ENCODE measurements at places on chromosomes 3 and 15. TPM values are rescaled to one million over a fixed set of nuclear protein-coding genes. Genes with fewer than 3 reads are reported as not detected.
A peak's percentile ranks its signal among the peaks of the same experiment; 100 is the strongest.

- DNase-seq = no peak
- H3K27ac ChIP-seq = no peak overlapping the region
- no peak overlapping the region for H3K4me3 ChIP-seq
- H3K4me1 ChIP-seq = no peaks in the 10 kb centered on the region
- H3K36me3 ChIP-seq = no peaks in the 10 kb centered on the region
- H3K27me3 ChIP-seq = no peaks in the 10 kb centered on the region
Measured at GRCh38 chr3:159356606-159357005, 554.8 kb downstream of the MFSD1 start.

DNA sequence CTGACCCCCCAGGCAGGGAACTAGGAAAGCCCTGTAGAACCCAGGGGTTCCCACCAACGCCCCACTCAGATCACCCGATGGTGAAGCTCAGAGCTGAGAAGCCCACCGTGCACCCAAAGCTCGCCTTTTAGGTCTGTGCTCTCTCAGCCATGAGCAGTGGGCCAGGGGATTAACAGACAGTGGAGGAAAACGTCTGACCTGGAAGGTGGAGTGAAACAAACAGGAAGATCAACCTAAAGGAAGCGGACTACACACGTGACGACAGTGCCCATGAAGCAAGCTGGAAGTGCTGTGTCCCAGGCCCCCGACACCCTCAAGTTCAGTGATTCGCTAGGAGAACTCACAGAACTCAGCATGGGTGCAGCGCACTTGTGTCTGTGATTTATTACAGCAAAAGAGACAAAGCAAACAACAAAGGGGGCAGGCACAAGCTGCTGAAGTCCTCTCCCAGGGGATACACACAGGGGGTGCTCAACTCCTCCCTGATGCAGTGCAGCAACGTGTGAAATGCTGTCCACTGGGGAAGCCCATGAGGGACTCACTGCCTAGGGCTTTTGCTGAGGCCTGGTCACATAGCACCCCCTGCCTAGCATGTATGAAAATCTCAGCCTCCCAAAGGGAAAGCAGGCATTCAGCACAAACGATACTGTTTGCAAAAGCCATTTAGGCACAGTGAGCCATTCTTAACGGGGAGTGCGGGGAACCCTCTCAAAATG, 43.5 kb downstream of the CFAP92 start:
- no peak for DNase-seq
- no peak overlapping the region for H3K4me3 ChIP-seq
- H3K27ac ChIP-seq = no peak overlapping the region
- H3K36me3 ChIP-seq = no peaks in the 10 kb centered on the region

- no peak for DNase-seq
- peaks cover 3% of the 10 kb centered on the region for H3K4me1 ChIP-seq
- no peak overlapping the region for H3K4me3 ChIP-seq
- no peaks in the 10 kb centered on the region for H3K36me3 ChIP-seq
Measured at GRCh38 chr3:13277860-13278531, 142.1 kb downstream of the NUP210 start.

DNA sequence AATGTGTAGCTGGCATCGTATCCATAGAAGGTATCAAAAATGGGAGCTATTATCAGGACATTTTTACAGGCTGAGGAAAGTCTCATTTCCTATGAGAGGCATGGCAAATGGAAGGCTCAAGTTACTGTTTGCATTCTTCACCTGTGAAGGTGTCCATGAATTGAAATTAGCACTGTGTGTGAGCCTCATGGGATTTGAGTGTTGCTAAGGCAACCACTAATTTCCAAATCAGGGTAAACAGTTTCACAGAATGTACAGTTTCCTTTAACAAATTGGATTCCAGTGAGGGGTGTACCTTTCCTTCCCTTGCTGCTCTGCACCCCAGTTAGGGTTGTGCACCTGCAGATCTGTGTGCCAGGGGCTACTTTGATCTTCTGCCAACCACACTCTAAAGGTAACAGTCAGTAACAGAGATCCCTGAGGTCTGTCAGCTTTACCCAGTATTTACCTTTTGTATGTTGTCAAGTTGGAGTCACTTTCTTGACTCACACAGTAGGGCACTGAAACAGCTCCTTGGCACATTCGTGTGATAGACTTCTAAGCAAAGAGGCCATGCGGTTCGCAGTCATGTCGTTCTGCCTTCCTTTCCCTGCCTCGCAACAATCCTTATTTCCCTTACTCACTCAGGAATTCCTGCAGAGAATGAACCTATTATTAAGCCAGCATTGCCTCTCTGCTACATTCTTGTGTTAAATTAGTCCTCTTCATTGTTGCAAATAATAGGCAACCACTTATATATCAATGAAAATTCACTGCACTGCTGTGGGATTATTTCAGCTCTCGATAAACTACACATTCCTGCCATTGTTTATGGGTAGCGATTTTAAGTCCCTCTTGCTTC, 129.8 kb upstream of the GBE1 start:
- no peaks in the 10 kb centered on the region for H3K27me3 ChIP-seq
- H3K4me3 ChIP-seq = no peak overlapping the region
- no peak overlapping the region for H3K27ac ChIP-seq
- H3K36me3 ChIP-seq = no peaks in the 10 kb centered on the region
- no peaks in the 10 kb centered on the region for H3K4me1 ChIP-seq
- DNase-seq = no peak

DNA sequence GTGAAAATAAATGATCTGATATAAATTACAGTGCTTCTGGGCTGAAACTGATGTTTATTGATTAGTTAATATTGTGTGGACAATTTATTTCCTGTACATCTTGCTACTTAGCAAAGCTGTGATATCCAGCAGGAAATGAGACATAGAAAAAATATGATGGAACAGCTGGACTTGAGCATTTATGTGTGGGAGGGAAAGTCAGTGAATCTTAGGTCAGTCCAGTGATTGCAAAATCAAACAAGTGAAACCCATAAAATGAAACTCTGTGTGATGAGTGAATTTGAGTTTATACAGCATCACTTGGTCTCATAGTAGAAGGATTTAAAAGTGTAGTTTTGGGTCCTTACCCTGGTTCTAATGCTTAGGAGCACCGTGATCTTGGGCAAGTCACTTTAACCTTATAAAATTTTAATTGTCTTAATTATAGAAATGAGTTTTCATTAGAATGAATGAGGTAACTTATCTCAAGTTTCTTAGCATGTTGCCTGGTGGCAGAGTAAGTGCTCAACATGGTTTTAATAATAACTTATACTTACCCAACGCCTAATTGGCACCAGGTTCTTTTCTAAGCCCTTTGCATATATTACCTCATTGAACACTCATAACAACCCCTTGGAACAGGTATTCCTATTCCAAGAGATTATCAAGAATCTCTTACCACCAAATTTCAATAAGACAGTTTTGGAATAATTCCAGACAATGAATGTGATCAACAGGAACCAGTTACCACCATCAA, 194.6 kb downstream of the ADAMTSL3 start:
- no peaks in the 10 kb centered on the region for H3K36me3 ChIP-seq
- no peak for DNase-seq
- H3K4me1 ChIP-seq = no peaks in the 10 kb centered on the region
- no peak overlapping the region for H3K27ac ChIP-seq
- H3K4me3 ChIP-seq = no peak overlapping the region
- H3K27me3 ChIP-seq = no peaks in the 10 kb centered on the region

DNA sequence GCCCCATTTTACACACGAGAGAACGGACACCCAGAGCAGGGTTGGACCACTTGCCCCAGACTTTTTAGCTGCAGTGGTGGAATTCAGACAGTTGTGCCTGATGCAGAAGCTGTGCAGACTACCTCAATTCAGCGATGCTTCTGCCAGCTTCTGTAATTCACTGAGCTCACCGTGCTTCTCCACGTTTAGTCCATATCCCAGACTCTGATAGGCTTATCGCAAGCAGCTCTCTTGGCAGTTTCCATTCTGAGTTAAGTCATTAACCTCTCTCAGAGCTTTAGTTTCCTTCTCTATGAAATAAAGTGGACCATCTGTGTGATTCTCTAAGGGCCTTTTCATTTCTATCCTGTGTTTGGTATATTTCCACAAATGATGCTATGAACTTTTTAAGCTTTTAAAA, 37.1 kb downstream of the ABHD17C start:
- no peaks in the 10 kb centered on the region for H3K36me3 ChIP-seq
- no peak overlapping the region for H3K27ac ChIP-seq
- H3K27me3 ChIP-seq = no peaks in the 10 kb centered on the region
- DNase-seq = no peak

- DNase-seq = no peak
- H3K27ac ChIP-seq = no peak overlapping the region
- H3K4me1 ChIP-seq = no peaks in the 10 kb centered on the region
- no peaks in the 10 kb centered on the region for H3K27me3 ChIP-seq
- H3K4me3 ChIP-seq = no peak overlapping the region
Measured at GRCh38 chr15:53462651-53463050, 296.8 kb downstream of the WDR72 start.

DNA sequence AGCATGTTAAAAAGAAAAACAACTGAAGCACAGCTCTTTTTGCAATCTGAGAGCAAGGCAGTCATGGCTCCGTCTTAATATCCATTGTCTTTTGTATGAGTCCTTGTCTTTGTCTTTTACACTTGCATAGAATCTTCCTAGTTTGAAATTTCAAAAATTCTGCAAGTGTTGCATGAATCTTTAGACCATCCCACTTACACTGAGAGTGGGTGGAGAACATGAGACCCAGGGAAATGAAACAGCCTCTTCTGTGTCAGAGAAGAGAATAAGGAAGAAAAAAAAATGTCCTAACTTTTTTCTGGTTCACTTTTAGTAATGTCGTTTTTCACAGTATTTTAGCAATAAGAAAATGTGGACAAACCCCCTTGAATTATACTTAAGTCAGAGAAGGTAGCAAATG, 12.1 kb upstream of the DCLK3 start:
- no peak for DNase-seq
- no peaks in the 10 kb centered on the region for H3K4me1 ChIP-seq
- no peak overlapping the region for H3K27ac ChIP-seq
- H3K4me3 ChIP-seq = no peak overlapping the region

GRCh38 chr15:31235311-31236183, 91.1 kb upstream of the KLF13 start:
- H3K4me1 ChIP-seq = peaks cover 39% of the 10 kb centered on the region
- H3K36me3 ChIP-seq = no peaks in the 10 kb centered on the region
- H3K27me3 ChIP-seq = no peaks in the 10 kb centered on the region
- peak; percentile 51 for DNase-seq
- peak overlapping the region; percentile 60 for H3K27ac ChIP-seq

DNA sequence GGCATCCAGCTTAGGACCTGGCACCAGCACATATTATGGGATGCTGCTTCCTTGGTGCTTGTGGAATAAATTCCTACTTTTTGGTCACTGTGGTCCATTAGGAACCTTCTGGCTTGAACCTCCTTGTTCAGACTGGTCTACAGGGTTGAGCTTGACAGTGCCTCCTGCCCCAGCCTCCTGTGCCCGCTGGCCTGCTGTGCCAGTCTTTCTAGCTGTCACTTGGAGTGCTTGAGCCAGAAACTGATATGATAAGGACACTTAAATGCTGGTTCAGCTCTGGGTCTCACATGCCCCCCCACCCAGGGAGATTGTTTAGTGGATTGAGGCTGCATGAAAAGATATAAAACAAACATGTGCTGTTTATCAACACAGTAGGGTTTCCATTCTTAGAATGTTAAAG, 147.8 kb downstream of the SLCO3A1 start:
- H3K4me1 ChIP-seq = peaks cover 8% of the 10 kb centered on the region
- no peaks in the 10 kb centered on the region for H3K36me3 ChIP-seq
- H3K27ac ChIP-seq = no peak overlapping the region
- H3K4me3 ChIP-seq = no peak overlapping the region
- DNase-seq = no peak
- no peaks in the 10 kb centered on the region for H3K27me3 ChIP-seq

DNA sequence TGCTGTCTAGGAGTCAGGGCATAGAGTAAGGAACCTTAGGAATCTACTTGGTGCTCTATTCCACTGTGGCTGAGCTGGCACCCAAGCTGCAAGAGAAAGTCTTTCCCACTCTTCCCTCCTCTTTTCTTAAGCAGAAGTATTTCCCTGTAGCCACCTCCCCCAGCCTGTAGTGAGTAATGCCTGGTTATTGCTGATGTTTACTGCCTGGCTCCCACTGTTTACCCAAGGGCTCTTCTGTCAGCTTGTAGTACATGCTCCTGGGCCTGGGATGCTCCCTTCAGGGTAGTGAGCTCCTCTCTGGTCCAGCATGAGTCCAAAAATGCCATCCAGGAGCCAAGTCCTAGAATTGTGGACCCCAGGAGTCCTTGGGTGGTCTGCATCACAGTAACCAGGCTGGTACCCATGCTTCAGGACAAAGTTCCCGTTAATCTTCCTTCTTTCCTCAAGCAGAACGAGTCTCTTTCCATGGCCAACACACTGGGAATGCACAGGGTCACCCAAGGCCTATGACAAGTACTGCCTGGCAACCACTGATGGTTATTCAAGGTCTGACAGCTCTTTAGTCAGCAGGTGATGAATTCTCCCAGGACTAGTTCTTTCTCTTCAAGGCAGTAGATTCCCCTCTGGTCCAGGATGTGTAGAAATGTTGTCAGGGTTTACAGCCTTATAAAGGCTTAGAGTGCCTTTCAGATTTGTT, 17.6 kb downstream of the GALK2 start:
- H3K4me1 ChIP-seq = no peaks in the 10 kb centered on the region
- no peak overlapping the region for H3K4me3 ChIP-seq
- H3K36me3 ChIP-seq = no peaks in the 10 kb centered on the region
- H3K27ac ChIP-seq = no peak overlapping the region

GRCh38 chr3:74413547-74414241, 200.8 kb downstream of the CNTN3 start:
- H3K36me3 ChIP-seq = no peaks in the 10 kb centered on the region
- DNase-seq = no peak
- H3K4me1 ChIP-seq = no peaks in the 10 kb centered on the region
- no peak overlapping the region for H3K27ac ChIP-seq
- H3K27me3 ChIP-seq = no peaks in the 10 kb centered on the region

DNA sequence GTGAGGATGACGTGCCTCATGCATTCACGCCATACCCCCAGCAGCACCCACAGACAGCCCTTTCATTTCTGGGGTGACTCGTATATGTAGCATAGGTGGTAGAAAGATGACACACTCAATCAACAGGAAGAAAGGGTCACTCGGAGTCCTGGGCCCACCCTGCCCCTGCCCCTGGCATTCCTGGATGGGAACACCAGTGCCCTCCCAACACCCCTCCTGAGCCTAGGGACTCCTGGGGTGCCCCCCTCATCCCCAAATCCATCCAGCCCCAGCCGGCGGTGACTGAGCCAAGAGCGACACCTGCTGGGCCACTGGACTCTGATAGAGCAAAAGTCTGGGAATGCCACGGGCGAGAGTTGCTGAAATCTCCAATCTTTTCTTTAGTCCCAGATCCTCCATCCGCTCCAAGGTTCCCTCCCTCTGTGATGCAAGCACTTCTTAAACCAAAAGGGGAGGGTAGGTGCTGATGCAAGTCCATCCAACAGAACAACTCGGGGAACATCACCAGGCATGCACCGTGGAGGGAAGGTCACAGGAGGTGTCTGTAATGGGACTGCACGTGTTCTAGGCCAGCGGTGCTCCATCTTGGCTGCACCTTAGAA, 31.1 kb downstream of the ACAN start:
- H3K36me3 ChIP-seq = no peaks in the 10 kb centered on the region
- no peak overlapping the region for H3K27ac ChIP-seq
- H3K4me1 ChIP-seq = no peaks in the 10 kb centered on the region
- DNase-seq = peak; percentile 27
- H3K27me3 ChIP-seq = no peaks in the 10 kb centered on the region

- peak overlapping the region; percentile 80 for H3K27ac ChIP-seq
- H3K4me1 ChIP-seq = peaks cover 24% of the 10 kb centered on the region
- DNase-seq = peak; percentile 83
- no peak overlapping the region for H3K4me3 ChIP-seq
- H3K36me3 ChIP-seq = no peaks in the 10 kb centered on the region
Measured at GRCh38 chr3:40877631-40878463, 321.5 kb upstream of the CTNNB1 start.

The HYKK gene
- total RNA-seq = 15.0 TPM

The LRTM1 gene
- total RNA-seq = not detected

The GNAT1 gene
- total RNA-seq = not detected

The USP50 gene
- not detected for total RNA-seq

Measured in thyroid gland (tissue), 4 donors.